DMS 273 treated with DMSO at 0.1 percent for 48 hours (cell line): ENCODE measurements at places on chromosomes 11 and 22.

DNA sequence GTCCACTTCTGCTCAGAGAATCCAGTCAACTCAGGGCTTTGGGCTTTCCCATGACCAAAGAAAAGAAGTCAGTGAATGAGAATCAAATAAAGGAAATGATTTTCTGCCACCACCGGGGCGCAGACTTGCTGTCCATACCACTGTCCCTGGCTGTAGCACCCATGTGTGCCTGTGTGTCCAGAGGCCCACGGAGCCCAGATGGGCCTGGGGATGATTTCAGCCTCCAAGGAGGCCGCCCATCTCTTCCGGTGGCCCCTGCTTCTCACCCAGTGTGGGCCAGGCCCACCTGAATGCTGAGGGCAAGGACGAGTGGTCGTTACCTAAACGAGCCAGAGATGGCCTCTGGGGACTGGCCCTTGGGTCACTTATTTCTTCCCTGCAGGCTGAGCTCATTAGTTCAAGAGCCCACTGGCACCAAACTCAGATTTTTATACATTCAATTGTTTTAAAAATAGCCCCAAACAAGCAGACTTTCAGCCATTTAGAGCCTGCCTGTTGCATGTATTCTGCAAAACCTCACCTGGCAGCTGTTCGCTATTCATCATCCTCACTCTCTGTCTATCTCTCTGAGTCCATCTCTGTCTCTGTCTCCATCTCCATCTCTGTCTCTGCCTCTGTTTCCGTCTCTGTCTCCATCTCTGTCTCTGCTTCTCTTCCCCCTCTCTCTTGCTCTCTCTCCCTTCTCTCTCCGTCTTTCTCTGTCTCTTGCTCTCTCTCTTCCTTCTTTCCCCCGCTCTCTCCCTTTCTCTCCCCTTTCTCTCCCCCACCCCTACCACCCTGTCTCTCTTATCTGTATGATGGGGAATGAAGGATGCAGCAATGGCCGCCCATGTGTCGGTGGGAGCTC is 24.2 kb downstream of the KRTAP5-5 start:
- no peak for DNase-seq

DNA sequence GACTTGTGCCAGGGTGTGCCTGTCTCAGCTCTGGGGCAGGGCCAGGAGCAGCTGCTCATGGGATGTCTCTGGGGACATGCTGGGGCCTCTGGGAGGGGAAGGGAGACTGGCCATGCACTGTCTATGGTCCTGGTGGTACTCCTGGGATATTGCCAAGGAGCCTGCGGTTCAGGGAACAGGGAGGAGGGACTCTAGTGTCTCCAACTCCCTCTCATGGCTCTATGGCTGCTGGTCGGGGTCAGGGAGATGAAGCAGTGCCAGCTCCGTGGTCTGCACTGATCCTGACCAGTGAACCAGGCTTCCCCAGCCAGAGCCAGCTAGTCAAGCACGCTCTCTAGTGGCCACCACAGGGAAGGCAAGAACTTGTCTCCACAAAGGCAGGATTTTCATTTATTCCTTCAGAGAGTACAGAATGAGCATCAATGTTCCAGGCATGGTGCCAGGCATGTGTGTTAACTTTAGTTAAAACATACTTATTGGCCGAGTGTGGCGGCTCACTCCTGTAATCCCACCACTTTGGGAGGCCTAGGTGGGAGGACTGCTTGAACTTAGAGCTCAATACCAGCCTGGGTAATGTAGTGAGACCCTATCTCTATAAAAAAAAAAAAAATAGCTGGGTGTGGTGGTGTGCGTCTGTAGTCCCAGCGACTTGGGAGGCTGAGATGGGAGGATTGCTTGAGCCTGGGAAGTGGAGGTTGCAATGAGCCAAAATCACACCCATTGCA is 2.5 kb upstream of the BEST1 start:
- peak; percentile 42 for DNase-seq

- DNase-seq, result no peak
Measured at GRCh38 chr22:50602338-50602700, 1.7 kb downstream of the MAPK8IP2 start.

- peak; percentile 53 for DNase-seq
Measured at GRCh38 chr11:103091801-103092524, at the start of gene DCUN1D5. TSS of gene DCUN1D5 (minus strand) at chr11:103092160. CDS start at chr11:103091872, 288 bp downstream.

GRCh38 chr22:47177334-47177815 is 414.9 kb downstream of the TBC1D22A start:
- DNase-seq, result no peak

DNA sequence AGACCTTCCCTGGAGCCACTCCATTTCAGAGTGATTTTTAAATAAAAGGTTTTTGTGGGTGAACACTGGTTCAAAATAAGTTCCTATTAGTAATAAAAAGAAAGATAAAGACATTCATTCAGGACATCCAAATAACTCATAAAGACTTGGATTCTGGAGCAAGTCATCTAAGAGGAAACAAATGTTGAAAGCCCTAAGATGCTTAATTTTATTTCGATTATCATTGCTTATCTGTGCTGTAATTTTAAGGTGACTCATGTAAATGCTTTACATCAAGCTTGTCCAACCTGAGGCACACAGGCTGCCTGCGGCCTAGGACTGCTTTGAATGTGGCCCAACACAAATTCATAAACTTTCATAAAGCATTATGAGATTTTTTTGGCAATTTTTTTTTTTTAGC is 34.2 kb upstream of the DBX1 start:
- no peak for DNase-seq

GRCh38 chr22:50318698-50319411 is 8.0 kb downstream of the DENND6B start:
- DNase-seq, result no peak

GRCh38 chr11:62497132-62497801 is 49.3 kb downstream of the AHNAK start:
- no peak for DNase-seq

DNA sequence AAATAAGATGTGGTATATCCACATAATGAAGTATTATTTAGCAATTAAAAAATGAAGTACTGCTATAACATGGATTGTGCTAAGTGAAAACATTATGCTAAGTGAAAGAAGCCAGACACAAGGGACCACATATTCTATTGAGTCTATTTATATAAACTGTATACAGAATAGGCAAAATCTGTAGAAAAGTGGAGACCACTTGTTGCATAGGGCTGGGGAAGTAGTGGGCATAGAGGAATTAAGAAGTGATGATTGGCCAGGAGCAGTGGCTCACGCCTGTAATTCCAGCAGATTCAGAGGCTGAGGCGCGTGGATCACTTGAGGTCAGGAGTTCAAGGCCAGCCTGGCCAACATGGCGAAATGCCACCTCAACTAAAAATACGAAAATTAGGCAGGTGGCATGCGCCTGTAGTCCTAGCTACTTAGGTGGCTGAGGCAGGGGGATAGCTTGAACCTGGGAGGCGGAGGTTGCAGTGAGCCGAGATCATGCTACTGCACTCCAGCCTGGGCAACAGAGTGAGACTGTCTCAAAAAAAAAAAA is 109.6 kb downstream of the RBFOX2 start:
- no peak for DNase-seq

DNA sequence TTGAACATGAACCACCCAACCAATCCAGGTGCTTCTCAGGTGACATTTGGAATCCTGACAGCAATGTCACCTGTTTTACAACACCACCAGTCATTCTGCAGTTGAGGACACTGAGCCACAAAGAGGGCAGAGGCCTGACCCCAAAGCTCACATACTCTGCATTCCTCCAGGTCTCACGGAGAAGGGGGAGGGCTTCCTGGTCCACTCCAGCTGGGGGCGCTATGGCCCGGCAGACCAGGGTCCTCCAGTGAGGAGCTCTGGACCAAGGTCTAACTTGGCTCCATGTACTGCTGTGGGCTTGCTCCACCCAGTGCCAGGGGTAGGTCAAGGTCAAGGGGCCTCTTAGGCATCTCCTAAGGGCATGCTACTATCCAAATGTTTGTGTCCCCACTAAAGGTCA is 1.5 kb upstream of the PNPLA3 start:
- no peak for DNase-seq

DNA sequence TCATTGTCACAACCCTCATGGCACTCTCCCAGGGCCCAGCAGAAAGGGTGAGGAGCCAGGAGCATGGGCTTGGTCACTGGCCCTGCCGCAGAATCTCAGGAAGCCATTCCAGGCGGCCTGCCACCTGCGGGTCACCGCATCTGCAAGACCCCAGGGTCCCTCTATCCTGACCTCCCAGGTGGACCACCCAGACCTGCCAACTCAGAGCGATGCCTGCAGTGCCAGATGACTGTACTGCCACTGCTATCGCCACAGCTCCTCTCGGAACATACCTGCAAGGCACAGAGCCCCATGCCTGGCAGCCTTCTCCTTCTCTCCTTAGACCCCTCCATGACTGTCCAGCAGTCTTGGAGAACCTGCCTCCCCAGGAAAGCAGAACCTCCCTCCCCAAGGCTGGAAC is 26.4 kb upstream of the ELFN2 start:
- DNase-seq, result no peak

GRCh38 chr22:50171319-50171964 is 911 bp downstream of the PANX2 start:
- DNase-seq, result no peak

DNA sequence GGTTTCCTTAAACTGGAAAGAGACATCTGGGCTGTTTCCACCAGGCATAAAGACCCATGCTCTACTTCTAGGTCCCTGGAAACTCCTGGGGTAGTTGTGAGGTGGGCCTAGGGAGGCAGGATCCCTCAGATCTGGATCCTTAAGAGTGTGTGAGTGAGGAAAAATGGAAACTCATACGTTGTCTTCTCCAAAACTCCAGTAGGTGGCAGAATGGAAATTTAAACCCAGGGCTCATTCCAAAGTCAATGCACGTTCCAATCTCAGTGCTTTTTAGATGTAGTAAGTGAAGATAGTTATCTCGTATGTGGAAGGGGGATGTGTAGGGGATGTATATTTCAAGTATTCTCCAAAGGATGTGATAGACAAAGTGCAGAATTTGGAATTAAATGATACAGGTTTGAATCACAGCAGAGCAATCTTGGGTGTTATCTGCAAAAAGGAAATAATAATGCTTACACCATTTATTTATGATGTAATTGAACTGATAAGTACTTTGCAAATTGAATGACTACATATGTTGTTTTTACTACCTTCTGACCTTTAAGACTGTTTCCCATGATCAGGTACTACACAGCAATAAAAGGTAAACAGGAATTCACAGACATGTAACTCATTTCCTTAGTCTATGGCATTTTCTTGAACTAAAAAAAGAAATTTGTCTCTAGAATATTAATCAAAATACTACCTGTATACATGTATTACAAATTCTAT is 13.1 kb upstream of the MMP1 start:
- DNase-seq, result no peak

- no peak for DNase-seq
Measured at GRCh38 chr22:43388420-43388851, 23.4 kb upstream of the MPPED1 start.

GRCh38 chr11:94656968-94657367 is 89.8 kb downstream of the PIWIL4 start:
- DNase-seq, result no peak

- no peak for DNase-seq
Measured at GRCh38 chr11:13415201-13415600, 47.8 kb downstream of the BTBD10 start.

- no peak for DNase-seq
Measured at GRCh38 chr11:45993531-45994001, 71.1 kb downstream of the LARGE2 start.

- peak; percentile 71 for DNase-seq
Measured at GRCh38 chr22:24697621-24698082, 76.9 kb downstream of the PIWIL3 start.

- no peak for DNase-seq
Measured at GRCh38 chr22:16932577-16932976, 75.4 kb downstream of the GAB4 start.

GRCh38 chr22:29078036-29078868 is 5.4 kb downstream of the KREMEN1 start:
- DNase-seq, result no peak

DNA sequence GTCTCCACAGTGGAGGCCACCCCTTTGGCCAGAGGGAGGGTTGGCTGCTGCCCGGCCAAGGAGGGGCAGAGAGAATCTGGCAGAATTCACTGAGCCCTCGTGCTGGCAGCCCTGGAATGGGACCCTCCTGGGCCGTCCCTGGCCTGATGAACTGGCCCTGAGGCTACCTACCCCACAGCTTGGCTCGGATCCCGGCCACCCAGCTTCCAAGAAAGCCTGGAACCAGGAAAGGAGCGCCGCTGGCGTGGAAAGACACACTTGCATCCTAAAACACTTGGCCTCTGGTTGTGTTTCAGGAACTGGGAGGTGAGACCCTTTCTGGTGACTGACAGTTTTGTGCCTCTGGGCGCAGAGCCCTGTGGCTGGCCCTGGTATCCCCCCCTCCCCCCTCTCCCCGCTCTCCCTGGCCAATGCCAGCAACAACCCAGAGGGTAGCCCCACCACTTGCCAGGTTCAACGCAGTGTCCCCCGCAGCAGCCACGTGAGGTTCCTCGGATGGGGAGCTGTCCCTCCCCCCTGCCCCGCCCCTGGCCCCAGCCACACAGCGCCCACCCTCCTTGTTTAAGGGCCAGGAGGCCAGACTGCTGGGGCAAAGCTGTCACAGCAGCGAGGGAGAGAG is 693 bp downstream of the NFAM1 start:
- DNase-seq, result no peak

DNA sequence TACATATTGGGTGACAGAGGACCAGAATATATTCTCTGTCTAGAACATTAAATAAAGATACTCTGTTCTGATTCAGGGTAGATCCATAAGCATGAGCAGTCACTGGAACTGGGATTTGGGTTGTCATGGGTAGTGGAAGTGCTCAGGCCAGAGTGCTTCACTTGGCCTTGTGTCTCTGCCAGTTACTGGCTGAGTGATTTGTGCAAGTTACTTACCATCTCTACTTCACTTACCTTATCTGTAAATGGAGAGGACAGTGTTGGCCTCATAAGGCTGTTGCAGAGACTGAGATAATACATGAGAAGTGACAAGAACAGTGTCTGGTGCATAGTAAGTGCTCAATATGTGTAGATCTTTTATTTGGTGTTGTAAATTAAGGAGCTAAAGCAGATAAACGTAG is 17.6 kb downstream of the ATXN10 start:
- no peak for DNase-seq

- DNase-seq, result no peak
Measured at GRCh38 chr11:34653031-34653430, 32.1 kb downstream of the EHF start.

DNA sequence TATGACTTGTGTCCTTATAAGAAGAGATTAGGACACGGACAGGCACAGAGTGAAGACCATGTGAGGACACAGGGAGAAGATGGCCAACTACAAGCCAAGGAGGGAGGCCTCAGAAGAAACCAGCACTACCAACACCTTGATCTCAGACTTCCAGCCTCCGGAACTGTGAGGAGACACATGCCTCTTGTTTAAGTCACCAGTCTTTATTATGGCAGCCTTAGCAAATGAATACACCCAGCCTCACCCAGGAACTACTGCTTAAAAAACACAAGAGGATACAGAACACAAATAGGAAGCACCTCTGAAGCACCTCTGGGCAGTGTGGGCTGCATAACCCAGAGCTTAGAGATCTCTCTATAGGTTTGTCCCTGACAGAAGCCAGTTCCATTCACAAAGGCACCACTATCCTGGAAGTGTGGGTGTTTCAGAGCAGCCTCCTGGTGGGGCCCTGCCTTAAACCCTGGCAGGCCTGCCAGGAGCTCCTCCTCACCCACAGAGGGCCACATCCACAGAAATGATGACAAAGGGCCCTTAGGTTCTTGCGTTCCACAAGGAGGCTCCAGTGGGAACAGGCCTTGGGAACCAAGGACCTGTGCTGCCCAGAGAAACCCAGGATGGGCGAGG is 58.8 kb downstream of the CHRDL2 start:
- DNase-seq, result no peak

GRCh38 chr11:62607714-62608113 is 4.9 kb downstream of the EML3 start:
- DNase-seq, result no peak
